ENCODE measurements at places on chromosomes 4 and X. TPM values are rescaled to one million over a fixed set of nuclear protein-coding genes. Genes with fewer than 3 reads are reported as not detected.

- no peak for DNase-seq
Observed at GRCh38 chr4:154454710-154455109, 36.9 kb downstream of the DCHS2 start.

The SPANXA2 gene
- 2.1 TPM for total RNA-seq

DNA sequence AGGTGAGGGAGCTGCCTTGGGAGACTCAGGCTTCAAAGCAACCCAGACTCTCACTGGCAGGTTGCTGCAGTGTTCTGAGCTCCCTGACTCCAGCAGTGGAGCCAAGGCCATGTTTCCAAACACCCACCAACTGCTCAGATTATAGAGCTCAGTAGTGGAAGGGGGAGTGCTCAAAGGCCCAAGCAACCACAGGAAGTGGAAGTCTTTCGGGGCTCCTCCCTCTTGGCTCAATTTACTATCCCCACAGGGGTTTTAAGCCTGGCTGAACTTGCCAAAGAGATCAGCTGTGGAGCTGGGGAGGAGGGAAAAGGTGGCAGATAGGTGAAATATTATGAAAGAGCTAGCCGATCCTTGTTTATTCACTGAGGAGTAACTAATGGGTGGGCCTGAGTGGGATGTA, 82.5 kb downstream of the HPRT1 start:
- no peak for DNase-seq

DNA sequence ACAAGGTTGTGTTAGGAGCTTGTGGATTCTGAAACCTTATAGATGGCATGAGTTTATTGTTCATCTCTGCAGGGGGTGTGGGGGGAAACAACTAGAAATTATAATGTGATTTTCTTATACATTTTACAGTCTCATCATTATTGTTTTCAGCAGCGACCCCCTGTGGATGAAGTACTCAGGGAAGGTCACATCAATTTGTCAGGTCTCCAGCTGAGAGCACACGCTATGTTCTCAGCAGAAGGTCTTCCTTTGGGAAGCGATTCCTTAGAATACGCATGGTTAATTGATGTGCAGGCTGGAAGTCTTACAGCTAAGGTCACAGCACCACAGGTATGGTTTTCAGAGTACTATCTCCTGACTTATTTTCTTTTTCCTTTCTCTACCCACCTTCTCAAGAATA, 72.2 kb downstream of the BLTP1 start:
- peak; percentile 5 for DNase-seq

GRCh38 chrX:107102980-107103379, 15.6 kb downstream of the RBM41 start:
- DNase-seq: no peak

DNA sequence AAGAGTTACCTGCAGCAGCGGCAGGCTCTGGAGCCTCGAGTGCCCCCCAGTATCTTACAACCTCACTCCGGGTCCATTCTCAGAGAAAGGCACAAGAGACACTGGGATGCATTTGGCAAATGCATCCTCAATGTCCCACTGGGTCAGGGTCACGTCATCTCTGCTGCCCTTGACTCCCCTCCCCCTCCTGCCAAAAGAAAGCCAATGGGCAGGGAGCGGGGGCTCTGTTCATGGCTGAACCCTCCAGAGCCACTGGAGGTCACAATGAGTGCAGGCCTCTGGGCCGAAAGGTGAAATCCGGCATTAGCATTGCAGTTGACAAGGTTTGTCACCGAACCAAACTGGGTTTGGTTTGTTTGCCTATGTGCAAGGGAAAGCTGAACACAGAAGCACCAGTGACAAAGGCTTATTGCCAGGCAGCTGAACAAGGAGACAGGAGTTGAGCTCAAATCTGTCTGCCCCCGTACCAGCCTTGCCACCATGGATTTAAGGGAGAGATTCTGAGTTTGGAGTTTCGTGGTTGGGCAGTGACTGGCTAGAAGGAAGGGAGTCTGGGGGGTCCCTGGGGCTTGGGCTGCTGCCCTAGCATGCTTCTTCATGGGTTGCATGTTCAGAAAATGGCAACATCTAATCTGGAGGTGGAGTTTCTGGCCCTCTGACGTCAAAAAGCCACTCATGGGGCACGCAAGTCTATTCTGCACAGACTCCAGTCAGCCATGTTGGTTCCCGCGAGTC, 64.3 kb downstream of the HTRA3 start:
- DNase-seq: no peak

The SLIT2 gene
- 16.8 TPM for total RNA-seq

DNA sequence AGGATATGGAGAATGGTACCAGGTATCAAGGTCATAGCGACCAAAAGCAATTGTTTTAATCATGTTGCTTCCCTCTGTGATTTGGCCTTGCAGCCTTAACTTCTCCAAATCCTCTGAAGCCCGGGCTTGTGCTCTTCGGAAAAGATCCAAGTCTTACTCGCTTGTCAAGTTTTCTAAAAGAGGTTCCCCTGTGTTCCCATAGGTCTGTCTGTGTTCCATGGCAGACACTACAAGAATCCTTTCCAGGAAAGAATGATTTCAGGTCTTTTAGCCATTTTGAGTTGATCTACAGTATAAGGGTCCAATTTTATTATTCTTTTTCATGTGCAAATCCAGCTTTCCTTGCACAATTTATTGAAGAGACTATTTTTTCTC, 710.6 kb upstream of the DIAPH2 start:
- no peak for DNase-seq

DNA sequence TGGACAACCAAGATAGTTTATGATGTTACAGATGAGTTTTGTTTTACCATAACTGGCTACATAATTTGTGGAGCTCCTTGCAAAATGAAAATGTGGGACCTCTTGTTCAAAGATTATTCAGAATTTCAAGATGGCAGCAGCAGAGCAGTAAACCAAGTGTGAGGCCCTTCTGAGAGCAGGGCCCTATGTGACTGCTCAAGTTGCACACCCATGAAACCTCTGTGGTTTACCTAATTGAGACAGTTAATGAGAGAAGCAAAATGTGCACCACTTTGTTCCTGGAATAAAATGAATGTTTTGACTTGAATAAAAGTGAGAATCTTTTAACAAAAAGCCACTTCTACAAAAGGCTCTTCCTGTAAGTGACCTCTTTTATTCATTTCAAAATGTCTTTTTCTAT, 519.2 kb downstream of the RPA4 start:
- DNase-seq: no peak

- DNase-seq: no peak
Observed at GRCh38 chr4:130296448-130296847, 1200.5 kb downstream of the C4orf33 start.

DNA sequence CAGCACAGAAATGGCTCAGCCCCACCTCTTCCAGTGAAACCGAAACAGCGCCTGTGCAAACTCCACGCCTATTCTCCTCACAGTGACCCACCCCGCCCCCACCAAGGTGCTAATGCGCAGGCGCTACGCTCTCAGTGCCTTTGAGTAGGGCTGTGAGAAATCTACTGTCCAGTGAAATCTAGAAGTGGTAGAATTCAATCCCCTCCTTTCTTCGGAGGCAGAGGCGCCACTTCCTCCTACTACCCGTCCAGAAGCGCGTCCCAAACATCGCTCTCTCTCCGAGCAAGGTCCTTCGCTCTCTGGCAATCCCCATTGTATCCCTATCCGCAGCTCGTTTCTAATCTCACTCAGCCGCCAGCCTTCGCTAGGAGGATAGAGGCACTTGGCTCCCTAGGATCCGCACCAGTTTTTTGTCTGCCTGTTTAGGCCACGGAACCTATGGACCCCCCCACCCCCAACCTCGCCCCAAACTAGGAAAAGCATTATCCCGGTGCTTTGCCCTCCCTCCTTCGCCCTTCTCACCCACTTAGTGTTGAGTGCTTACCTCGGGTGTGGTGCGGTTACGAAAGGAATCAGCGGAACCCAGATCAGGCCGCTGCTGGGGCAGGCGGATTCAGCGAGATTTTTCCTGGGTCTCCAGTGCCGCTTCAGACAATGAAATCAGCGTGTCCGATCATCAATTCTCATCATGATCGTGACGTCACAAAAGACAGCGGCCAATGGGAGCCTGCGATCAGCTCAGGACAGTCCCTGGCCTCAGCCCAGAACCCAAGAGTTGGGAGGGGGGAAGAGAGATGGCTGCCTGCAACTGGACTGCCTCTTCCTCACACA, at the start of gene HDX:
Gene HDX (minus strand): TSS at position 656 of the 831 bp plus-strand sequence. CDS start 27,056 bp downstream, outside the sequence.
- peak; percentile 80 for DNase-seq

The DAPP1 gene
- total RNA-seq: not detected

DNA sequence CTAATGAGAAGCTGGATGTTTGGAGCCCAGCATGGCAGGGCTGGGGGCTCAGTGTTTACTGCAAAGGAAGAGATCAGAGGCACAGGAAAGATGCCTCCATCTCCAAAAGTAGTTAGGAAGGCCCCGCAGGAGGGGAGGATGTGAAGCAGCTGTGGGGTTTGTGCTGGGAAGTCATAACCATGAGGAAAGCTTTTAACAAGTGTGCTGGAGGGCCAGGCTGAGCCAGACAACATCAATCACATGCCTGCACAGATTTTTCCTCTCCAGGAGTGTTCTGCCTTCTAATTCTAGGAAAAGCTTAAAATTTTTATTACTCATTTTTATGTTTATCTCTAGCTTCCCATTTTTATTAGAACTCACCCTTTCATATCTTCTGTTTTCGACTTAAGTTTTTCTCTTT, 65.4 kb downstream of the GPR82 start:
- DNase-seq: no peak

DNA sequence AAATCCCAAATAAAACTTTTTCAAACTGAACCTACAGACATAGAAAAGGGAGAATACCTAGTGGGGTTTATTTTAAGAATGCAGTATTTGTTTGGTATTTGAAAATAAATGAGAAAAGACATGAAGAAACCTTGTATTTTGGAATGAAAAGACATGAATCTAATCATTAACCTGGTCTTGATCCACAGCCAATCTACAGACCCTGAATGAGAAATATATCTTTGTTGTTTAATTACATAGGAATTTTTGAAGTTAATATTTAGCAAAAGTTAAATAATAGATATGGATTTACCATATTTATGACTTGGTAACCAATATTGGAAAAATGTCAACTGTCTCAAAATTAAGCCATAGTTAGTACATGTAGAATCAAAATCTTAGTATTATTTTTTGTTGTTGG, 76.8 kb downstream of the MAGEA10 start:
- no peak for DNase-seq

- no peak for DNase-seq
Observed at GRCh38 chr4:5632571-5632970, 75.8 kb downstream of the EVC2 start.

DNA sequence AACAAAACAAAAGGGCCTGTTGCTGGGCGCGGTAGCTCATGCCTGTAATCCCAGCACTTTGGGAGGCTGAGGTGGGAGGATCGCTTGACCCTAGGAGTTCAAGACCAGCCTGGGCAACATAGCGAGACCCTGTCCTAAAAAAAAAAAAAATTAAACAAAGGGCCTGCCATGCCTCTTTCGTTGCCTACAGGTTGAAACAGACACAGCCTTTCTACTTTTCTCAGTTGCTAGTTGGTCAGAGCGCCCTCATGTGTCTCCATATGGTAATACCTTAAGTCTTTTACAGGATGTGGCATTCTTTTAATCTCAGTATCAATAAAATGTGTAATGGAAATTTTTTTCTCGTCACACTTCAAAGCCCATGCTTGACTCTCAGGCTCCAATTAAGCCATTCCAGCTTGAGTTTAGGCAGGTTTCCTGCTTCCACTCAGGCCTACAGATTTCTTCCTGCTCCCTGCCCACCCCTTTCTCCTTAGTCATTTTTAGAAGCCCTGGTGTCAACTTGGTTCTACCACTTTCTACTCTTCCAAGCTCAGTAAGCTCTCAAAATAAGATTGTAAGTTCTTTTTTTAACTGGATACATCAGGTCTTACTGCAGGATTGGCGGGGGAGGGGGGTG, 4.6 kb upstream of the SOWAHD start:
- no peak for DNase-seq

DNA sequence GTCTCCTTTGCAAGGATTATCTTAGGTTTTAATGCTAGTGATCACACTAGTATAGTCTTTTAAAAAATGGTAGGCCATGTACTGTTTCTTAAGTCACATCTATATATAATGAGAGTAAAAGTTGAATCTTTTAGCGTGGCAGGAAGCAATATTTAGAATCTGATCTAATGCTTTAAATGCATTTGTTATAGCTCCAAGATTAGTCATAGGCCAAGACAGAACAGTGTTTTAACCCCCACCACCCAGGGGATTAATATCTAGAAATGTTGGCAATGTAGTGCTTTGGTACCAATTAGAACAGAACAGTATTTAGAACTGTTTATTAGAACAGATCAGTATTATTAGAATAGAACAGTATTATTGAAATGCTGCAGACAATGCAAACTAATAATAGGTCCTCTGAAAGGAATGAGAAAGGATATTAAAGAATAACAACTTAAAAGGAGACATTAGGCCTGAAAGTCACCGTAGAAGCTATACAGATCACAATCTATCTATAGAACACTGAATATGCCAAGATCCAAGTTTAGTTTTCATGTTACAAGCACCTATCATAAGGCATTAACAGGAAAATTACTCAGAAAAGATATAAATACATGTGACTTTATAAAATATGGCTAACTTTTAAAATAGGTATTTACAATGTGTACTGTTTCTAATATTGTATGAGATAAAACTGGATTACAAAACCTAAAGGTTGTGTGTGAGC, 146.2 kb downstream of the NPNT start:
- no peak for DNase-seq

GRCh38 chr4:22695029-22695428, 2.3 kb downstream of the GBA3 start:
- no peak for DNase-seq

The TEX11 gene
- total RNA-seq: 0.22 TPM

The SGCB gene
- 20.5 TPM for total RNA-seq

The GLRB gene
- total RNA-seq: 9.4 TPM

The DRD5 gene
- total RNA-seq: not detected

- DNase-seq: peak; percentile 90
Observed at GRCh38 chr4:84966382-84967242, at the start of gene WDFY3. Gene WDFY3 (minus strand): TSS chr4:84966690. CDS start chr4:84860591, 106,099 bp downstream.

DNA sequence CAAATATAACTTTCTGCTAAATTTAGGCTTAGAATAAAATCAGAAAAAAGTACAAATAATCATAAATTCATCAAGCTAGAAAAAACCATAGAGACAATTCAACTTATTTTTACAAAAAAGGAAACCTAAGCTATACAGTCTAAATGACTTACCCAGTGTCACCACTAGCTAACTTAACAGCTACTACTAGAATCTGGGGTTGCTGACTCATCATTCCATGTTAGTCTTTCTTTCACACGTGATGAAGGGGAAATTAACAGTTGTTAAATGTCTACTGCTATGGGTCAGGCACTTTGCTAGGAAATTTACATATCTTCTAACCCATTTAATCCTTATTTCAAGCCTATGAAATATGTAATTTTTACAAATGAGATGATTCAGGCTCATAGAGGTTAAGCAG, 349.3 kb upstream of the GALNT7 start:
- DNase-seq: no peak

GRCh38 chr4:61251129-61251528, 51.0 kb downstream of the ADGRL3 start:
- no peak for DNase-seq

Data from A172 (cell line).